ENCODE measurements at places on chromosomes 16 and 17.

DNA sequence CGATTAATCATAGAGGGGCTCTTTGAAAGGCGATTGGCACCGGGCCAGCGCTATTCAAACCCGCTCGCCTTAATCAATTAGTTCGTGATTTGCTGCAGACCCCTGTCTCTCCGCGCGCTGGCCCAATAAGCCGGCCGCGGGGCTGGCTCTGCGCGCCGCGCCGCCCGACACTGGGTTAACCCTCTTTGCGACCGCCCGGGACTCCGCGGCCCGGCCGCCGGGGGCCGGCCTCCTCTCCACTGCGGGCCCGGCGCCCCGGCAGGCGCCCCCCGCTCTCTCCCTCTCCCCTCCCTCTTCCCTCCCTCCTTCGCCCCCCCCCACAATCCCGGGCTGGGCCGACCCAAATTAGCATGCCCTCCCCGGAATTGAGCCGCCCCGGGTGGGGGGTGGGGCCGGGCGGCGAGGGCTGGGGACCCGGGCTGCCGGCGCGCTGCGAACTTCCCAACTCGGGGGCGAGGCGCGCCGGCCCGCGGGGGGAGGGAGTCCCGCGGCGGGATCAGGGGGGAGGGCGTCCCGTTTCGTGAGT is 428 bp upstream of the SALL1 start:
- no peak for DNase-seq
- peaks cover 59% of the 10 kb centered on the region for H3K4me1 ChIP-seq
- no peak overlapping the region for H3K27ac ChIP-seq
- H3K27me3 ChIP-seq, result peaks cover 98% of the 10 kb centered on the region
- H3K4me3 ChIP-seq, result peak overlapping the region; percentile 53

GRCh38 chr16:48105456-48105855 is 50.3 kb downstream of the ABCC12 start:
- DNase-seq, result no peak
- H3K27ac ChIP-seq, result no peak overlapping the region
- peaks cover 16% of the 10 kb centered on the region for H3K27me3 ChIP-seq

DNA sequence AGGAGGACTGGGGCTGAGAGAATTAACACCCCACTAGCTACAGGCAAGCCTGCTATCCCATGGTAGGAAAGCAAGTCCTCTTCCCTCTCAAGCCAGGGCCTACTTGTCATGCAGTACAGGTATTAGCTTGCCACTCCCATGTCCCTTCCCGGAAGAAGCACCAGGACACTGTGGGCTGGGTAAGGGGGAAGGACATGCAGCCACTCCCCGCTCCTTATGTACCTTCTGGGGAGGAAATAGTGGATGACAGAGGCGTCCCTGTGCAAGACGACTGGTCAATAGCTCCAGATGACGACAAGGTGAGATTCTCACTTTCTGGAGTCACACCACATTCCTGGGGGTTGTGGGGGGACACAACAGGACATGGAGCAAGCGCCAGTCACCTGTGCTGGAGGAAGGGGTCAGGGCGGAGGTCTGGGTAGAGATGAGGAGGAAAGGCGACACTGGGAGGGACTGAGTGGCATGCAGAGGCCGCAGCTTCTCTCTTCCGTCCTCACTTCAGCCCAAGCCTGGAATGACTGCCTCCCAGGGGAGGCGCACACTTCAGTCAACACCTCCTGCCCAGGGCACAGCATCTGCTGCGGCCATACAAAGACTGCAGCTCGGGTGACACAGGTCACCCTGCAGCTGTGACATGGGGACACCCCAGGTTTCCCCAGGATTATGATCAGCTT is 15.1 kb upstream of the FOXJ1 start:
- H3K27me3 ChIP-seq, result no peaks in the 10 kb centered on the region
- no peak overlapping the region for H3K4me3 ChIP-seq
- no peaks in the 10 kb centered on the region for H3K36me3 ChIP-seq
- no peaks in the 10 kb centered on the region for H3K4me1 ChIP-seq
- no peak overlapping the region for H3K27ac ChIP-seq

DNA sequence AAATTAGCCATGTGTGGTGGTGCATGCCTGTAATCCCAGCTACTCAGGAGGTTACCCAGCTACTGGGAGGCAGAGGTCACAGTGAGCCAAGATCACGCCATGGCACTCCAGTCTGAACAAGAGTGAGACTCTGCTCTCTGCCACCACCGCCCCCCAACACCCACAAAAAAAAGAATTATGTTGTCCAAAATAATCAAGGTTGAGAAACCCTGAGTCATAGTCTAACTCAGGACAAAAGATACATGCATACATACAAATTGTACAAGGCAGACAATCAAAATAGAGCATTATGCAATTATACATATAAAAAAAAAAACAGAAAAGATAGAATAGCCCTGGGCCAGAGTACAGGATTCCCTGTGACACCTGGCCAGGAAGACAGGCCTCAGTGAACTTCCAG is 6.6 kb upstream of the KPNB1 start:
- H3K27ac ChIP-seq, result no peak overlapping the region
- no peaks in the 10 kb centered on the region for H3K36me3 ChIP-seq
- no peak overlapping the region for H3K4me3 ChIP-seq
- peaks cover under 1% of the 10 kb centered on the region for H3K4me1 ChIP-seq
- H3K27me3 ChIP-seq, result no peaks in the 10 kb centered on the region

GRCh38 chr16:17269439-17269838 is 201.3 kb downstream of the XYLT1 start:
- H3K27ac ChIP-seq, result no peak overlapping the region
- H3K36me3 ChIP-seq, result no peaks in the 10 kb centered on the region
- H3K4me3 ChIP-seq, result no peak overlapping the region
- H3K4me1 ChIP-seq, result no peaks in the 10 kb centered on the region
- DNase-seq, result no peak

DNA sequence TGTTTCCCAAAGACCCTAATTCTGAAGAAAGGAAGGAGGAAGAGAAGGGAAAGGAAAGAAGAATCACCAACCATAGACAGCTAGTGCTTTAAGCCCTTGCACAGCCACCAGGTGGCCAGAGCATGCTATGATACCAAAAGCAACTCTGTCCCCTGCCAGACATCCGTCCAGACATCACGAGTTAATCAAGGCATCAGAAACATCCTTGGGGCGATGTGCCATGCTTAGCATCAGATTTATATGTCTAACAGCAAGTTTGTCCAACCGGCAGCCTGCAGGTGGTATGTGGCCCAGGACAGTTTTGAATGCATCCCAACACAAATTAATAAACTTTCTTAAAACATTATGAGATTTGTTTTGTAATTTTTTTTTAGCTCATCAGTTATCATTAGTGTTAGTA is 2.9 kb upstream of the CRYBA1 start:
- H3K27me3 ChIP-seq, result no peaks in the 10 kb centered on the region
- no peak overlapping the region for H3K4me3 ChIP-seq
- H3K27ac ChIP-seq, result no peak overlapping the region
- no peak for DNase-seq
- no peaks in the 10 kb centered on the region for H3K36me3 ChIP-seq

GRCh38 chr16:12147681-12148080 is 171.1 kb downstream of the SNX29 start:
- H3K4me1 ChIP-seq, result peaks cover 4% of the 10 kb centered on the region
- H3K36me3 ChIP-seq, result no peaks in the 10 kb centered on the region
- H3K4me3 ChIP-seq, result no peak overlapping the region
- no peak overlapping the region for H3K27ac ChIP-seq

- H3K4me3 ChIP-seq, result peak overlapping the region; percentile 76
- H3K36me3 ChIP-seq, result peaks cover 12% of the 10 kb centered on the region
- peaks cover 77% of the 10 kb centered on the region for H3K4me1 ChIP-seq
- H3K27me3 ChIP-seq, result no peaks in the 10 kb centered on the region
Observed at GRCh38 chr16:29816694-29817441, 916 bp downstream of the PAGR1 start.
